ENCODE measurements at places on chromosomes 7 and 10.

DNA sequence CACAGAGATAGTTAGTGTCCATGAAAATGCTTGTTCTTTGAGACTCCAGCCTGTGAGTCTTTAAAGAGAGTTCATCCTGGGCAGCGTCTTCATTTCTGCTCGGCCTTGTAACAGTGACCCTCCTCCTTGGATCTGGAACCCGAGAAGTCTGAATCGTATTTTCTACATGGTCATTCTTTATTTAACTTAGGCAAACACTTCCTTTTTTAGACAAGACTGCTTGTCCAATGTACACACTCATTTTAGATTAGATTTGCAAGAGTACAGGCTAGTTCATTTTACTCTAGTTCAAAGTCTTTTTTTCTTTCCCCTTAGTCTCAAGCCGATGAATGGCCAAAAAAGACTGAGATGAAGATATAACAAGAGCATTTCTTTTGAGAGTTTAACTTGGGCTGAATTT, 133.5 kb downstream of the CHN2 start:
- DNase-seq, result no peak

DNA sequence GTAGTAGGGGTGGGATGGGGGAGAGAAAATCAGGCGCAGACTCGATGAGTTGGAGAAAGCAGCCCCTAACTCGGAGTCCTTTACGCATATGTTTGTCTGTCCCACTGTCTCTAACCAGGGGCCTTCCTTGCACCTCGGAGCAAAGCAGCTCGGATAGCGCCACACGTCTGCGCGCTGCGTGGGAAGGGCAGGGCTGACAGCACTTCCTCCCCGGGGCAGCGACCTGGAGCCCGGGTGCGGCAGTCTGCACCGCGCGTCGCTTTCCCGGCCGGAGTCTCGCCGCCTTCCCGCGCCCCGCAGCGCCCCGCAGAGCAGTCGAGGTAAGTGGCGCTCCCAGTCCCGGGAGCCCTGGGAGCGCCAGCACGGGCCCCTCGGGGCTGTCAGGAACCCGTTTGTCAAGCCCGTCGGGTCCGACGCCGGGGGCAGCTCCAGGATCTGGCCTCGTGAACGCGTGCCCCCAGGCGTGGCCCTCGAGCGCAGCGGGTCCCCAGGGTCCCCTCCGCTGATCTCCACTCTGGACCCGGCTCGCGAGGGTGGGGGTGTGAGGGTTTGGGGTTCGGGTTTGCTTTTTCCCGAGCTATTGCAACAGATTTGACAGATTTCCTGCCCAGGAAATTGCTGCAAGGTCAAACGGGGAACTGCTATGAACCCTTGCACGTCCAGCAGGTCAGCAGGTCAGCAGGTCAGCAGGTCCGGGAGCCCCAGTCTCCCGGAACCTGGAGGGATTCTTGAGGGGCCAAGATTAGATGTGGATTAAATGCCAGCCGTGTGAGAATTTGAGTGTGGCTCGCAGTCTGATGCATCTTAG, 597 bp downstream of the APBB1IP start:
- DNase-seq, result peak; percentile 60

DNA sequence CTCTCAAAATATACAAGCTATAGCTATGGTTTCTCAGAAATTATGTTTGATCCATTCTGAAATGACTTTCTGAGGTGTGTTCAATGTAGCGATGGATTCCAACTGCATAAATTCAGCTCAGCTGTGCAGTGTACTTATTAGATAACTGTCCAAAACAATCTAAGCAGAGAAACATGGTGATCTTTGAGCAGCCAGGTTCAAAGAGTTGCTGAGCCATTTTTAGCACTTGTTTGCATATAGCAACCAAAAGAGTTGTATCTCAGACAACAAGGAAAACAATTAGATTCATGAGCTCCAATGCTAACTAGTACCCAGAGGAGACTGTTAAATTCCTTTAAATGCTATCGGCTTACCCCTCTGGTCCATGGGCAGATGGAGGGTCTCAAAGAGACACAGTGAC, 15.9 kb upstream of the KCNIP2 start:
- no peak for DNase-seq

- DNase-seq, result no peak
These were observed 94.8 kb downstream of the KCNMA1 start for GRCh38 chr10:77542710-77543259.

DNA sequence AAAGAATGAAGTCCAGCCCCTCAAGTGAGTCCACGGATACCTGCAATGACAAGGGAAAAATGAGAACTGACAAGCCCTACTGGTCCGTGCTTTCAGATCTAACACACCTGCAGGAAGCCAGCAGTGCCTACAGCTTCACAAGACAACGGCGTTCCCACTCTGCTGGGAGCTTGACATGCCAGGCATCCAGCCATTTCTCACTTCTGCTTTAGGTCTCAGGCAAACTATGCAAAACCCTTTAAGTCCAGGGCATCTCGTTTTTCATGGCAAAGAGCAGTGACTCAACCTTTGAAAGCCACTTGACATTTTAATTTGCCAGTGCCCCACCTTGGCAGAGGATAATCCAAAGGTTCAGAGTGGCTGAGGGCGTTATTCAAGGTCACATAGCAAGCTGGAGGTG, 49.1 kb upstream of the GPAM start:
- DNase-seq, result no peak

DNA sequence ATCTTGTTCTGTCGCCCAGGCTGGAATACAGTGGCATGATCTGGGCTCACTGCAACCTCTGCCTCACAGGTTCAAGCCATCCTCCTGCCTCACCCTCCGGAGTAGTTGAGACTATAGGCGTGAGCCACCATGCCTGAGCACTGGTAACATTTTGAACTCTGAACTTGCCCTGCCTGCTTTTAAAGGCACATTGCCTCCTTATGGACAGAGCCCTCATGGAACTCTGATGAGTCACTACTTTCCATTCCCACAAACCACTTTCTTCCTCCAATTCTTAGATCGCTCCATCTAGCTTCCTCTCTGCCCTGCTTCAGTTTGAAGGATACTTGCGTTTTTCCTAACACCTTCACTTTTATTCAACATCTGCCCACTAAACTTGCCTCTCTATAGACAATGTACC, 38.1 kb downstream of the PRPS1L1 start:
- no peak for DNase-seq

DNA sequence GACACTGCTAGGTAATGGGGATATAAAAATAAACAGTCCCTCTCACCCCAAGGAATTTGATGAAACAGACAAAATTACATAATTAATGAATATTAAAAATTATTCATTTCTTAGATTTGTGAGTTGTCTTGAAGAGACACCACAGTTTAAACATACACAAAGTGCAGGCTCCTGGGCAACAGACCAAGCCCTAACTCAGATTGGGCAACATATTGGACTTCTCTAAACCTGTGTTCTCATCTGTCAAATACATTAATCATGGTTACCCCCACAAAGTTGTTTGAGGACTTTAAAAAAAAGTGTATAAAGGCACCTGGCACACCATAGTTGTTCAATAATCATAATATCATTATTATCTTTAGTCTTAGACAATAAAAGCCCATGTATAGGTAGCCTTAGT, 62.5 kb upstream of the CAPZA2 start:
- DNase-seq, result no peak

GRCh38 chr7:113087071-113087998, 708 bp upstream of the GPR85 start:
- DNase-seq, result no peak

DNA sequence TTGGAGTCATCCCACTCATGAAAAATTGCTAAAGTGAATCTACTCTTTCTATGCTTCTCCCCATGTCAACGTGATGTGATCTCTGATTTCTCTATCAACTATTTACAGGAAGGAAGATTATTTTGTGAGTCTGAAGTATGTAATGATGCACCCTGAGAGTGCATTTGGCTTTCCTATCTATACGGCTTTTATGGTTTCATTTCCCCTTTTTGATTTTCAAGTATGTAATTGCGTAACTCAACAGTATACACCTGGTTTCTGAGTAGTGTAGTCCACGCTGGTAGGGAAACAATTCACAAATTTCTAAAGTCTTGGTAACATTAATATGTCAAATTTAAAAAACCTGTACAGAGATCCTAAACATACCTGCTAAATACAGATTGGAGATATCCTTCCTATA, 194.7 kb upstream of the SEMA3A start:
- no peak for DNase-seq

- DNase-seq, result peak; percentile 27
These were observed 1.6 kb downstream of the FAM24A start for GRCh38 chr10:122911889-122912484.

Measured in activated T-cell treated with anti-CD3 and anti-CD28 coated beads for 1 hour (primary cell).